Adrenal gland (tissue), 19 donors: ENCODE measurements at places on chromosomes 5 and 9. TPM values are rescaled to one million over a fixed set of nuclear protein-coding genes. Genes with fewer than 3 reads are reported as not detected.

Gene KCNV2
- total RNA-seq: not detected

Gene FAXDC2
- 71.4 TPM for total RNA-seq

Gene SMIM33
- not detected for total RNA-seq

Gene PCDHB5
- 1.1 TPM for total RNA-seq

Gene SPATA31C1
- not detected for total RNA-seq

Gene PTRH1
- total RNA-seq: 34.8 TPM

Gene TMC1
- total RNA-seq: 0.22 TPM

Gene CMYA5
- 0.14 TPM for total RNA-seq

Gene KIAA0825
- total RNA-seq: 3.0 TPM

Gene IFNA2
- total RNA-seq: not detected

Gene PKD2L2
- total RNA-seq: 0.46 TPM

Gene GPRIN1
- 0.42 TPM for total RNA-seq

Gene FAM221B
- total RNA-seq: not detected

Gene NIM1K
- total RNA-seq: 1.5 TPM

Gene IFNA4
- total RNA-seq: not detected

Gene OR2Y1
- total RNA-seq: not detected

Gene STK32A
- total RNA-seq: 17.6 TPM

Gene SLC45A2
- total RNA-seq: not detected

Gene TXNDC8
- total RNA-seq: not detected

Gene CD180
- total RNA-seq: 1.4 TPM

Gene MYOT
- 0.95 TPM for total RNA-seq

Gene CDH12
- total RNA-seq: 16.5 TPM

Gene CORO2A
- 1.8 TPM for total RNA-seq

Gene SLC27A6
- 11.3 TPM for total RNA-seq

Gene LCN1
- total RNA-seq: not detected

Gene HMGCR
- total RNA-seq: 157 TPM

Gene PSMB7
- total RNA-seq: 132 TPM

Gene ESM1
- total RNA-seq: 0.57 TPM

Gene FOXD4L3
- not detected for total RNA-seq

Gene HTR1A
- not detected for total RNA-seq
